Activated T-helper 1 cell treated with Interleukin-2 at 50 U/mL for 16 hours (primary cell): ENCODE measurements at places on chromosomes 4 and X.

DNA sequence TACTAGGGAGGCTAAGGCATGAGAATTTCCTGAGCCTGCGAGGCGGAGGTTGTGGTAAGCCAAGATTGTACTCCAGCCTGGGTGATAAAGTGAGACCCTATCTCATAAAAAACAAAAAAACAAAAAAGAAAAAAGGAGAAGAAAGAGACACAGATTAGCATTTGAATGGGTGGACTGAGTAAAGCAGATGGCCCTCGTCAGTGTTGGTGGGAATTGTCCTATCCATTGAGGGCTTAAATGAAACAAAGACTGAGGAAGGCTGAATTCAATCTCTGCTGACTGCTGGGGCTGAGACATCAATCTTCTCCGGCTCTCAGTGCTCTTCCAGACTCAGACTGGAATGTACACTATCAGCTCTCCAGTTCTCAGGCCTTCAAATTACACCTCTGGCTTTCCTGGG, 136.8 kb downstream of the SLC7A11 start:
- DNase-seq = no peak

DNA sequence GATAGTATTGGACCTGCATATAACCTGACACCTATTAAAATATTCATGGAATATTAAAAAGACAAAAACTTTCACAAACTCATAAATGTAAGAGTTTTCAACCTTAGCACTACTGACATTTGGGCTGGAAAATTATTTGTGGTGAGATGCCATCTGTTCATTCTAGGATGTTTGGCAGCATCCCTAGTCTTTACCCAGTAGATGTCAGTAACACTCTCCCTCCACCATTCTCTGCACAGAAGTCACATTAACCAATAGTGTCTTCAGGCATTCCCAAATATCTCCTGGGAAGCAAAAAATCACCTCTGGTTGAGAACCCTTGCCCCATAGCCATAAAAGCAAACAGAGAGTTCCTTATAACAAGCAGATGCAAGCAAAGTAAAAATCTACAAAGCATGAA, 41.4 kb upstream of the NDST4 start:
- no peak for DNase-seq

GRCh38 chr4:8564595-8564994, 15.6 kb upstream of the GPR78 start:
- no peak for DNase-seq

DNA sequence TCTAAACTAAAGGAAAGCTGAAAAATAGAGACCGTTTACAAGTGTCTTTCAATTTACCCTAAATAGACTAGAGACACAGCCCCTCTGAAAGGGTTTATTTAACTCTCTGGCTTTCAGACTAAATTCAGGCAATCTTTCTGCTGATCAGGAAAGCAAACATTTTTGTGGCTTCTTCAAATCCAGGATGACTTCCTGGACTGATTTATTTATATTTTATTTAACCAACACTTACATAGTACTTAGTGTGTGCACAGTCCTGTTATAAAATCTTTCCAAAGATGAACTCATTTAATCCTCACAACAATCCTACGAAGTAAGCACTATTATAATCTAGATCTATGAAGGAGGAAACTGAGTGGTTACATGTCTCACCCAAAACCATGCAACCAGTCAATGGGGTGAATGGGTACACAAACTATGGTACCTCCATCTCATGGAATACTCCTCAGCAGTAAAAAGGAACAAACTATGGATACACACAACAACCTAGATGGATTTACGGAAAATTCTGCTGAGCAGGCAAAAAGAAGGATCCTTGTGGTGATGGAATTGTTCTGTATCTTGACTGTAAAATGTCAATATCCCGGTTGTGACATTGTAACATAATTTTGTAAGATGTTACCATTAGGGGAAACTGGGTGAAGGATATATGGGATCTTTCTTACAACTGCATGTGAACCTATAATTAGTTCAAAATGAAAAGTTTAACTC, 64.1 kb upstream of the MAMLD1 start:
- DNase-seq = no peak

DNA sequence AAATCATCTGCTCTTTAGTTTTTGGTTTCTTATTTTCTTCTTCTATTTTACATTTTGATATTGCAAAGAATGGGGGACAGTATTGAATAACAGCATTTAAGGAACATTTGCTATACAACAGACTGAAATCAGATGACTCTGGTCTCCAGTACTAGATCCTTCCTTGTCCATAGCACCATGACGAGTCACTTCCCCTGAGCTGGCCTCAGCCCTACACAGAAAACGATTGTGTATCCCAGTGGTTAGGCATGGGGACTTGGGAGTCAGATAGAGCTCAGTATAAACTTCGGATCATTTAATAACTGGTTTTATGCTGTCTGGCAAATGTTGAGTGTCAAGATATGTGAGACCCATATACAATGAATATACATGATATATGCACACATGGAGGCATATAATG, 44.7 kb upstream of the BEX4 start:
- DNase-seq = no peak

DNA sequence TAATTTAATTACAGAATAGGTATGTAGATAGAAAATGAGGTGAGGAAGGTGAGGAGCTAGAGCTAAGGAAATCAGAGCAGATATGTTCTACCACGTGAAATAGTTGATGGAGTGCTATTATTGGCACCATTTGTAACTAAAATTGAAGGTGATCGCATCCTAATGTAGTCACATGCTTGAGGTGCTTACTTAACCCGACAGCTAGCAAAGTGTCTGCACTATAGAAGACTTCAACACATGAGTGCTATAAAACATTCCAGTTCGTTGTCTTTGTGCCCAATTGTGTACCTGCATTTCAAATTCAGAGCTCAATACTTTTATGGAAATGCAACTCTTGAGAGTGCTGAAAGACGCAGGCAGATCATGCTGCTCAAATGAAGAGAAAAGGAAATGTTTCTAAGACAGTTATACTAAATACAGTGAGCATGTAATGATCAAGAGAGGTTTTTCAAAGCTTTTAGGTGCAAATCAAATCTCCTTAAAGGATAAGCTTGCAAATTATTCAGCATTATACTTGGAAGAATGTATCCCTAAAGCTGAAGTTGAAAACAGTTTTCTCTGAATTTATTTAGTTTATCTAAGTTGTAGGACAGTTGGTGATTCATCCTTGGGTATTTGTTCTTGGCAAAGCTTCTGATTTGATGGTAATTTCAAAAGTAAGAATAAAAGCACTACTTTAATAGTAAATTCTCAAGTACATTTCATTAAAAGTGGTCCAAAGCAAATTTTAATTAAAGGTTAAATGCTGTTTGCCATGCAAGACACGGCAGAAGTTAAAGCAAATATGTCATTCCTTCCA, 223.9 kb upstream of the EPHA5 start:
- DNase-seq = no peak

DNA sequence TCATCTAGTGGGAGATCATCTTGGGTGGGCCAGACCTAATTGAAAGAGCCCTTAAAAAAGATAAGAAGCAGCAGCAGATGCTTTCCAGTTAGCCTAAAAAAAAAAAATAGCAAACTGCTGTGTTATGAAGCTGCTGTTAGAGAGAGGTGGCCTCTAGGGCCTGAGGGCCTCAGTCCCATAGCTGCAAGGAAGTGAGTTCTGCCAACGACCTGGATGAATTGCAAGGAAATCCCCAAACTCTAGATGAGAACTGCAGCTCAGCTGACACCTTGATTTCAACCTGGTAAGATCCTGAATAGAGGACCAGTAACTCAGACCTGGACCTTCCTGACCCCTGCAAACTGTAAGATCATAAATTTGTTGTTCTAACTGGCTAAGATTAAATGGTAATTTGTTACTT, 275.2 kb downstream of the TENM3 start:
- no peak for DNase-seq

DNA sequence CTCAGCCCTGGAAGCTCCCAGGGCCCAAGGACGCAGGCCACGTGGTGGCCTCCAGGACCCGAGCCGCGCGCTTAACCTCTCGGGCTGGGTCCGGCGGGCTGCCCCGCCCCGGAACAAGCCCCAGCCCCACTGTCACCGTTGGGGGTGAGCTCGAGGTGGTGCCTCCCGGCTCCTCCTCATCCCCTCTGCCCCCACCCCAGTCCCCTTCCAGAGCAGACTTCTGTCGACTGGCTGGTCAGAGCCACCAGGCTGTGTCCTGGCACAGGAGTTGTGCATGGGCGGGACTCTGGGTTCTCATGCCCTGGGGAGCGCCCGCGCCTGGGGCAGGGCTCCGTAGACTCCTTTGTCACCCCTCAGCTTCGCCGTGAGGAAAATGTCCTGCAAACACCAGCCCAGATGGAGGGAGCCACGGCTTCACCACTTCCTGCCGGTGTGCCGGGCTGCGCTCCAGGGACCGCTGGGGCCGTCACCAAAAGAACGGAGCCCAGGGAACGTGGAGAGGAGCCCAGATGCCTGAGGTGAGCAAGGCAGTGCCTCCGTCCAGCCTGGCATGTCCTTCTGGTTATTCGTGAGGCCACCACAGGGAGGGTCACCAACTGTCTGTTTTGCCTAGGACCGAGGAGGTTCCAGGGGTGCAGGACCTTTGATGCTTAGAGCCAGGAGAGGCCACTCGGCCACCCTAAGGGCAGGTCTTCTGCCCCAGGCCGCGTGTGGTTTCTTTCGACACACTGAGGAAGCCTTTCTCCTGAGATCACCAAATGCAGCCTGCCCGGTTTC, 7.1 kb upstream of the RGS12 start:
- no peak for DNase-seq

- DNase-seq = no peak
Measured at GRCh38 chr4:163991298-163991865, 496.9 kb downstream of the TMA16 start.

GRCh38 chrX:21757960-21758359, at the start of gene SMPX:
TSS of gene SMPX (minus strand) at chrX:21758116. CDS start at chrX:21754290, 3,826 bp downstream.
- DNase-seq = no peak

- no peak for DNase-seq
Measured at GRCh38 chr4:65259296-65259695, 411.0 kb downstream of the EPHA5 start.

DNA sequence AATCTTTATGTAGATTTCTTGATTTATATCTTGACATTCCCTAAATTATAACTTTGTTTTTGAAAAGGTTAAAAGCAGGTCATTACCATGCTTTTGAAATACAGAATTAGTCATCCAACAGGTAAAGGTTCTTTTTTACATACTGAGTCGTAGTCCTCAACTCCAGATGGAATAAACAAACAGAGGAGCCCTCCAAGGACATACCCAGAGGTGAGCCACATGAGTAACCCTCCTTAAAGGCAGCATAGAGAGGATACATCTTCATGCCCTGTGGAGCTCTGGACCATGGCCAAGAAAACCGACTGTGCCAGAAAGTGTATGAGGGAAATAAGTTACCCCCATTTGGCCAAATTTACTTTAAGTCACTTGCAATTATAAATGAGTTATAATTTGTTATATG, 95.3 kb upstream of the MCF2 start:
- no peak for DNase-seq

DNA sequence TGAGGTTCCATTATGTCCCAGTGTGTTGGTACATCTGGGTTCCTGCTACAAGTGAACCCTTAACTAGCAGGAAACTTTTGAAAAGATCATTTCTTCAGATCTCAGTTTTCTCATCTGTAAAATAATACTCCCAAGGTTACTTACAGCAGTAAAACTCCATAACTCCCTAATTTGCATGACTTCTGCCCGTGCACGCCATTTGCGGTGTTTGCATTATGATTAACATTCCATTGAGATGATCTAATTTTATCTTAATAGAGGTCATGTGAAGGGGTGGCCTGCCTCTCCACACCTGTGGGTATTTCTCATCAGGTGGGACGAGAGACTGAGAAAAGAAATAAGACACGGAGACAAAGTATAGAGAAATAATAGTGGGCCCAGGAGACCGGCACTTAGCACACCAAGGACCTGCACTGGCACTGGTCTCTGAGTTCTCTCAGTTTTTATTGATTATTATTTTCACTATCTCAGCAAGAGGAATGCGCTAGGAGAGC, 219.8 kb downstream of the TLL1 start:
- no peak for DNase-seq

DNA sequence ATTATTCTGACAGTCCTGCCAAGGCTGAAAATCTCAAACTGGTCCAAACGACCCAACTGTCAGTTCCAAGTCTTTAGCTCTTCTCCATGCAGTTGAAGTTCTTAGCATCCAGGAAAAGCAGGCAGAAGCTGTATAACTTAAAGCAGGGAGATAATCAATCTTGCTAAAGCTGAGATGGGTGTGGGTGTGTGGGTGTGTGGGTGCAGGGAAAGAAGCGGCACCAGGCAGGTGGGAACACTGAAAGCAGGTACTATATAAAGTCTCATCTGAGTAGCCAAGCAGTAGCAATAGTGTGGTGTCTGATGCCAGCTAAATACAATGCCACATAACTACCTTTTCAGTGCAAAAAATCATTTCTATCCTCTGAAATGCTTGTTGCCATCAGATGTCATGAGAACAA, 69.7 kb upstream of the EGFL6 start:
- DNase-seq = no peak

DNA sequence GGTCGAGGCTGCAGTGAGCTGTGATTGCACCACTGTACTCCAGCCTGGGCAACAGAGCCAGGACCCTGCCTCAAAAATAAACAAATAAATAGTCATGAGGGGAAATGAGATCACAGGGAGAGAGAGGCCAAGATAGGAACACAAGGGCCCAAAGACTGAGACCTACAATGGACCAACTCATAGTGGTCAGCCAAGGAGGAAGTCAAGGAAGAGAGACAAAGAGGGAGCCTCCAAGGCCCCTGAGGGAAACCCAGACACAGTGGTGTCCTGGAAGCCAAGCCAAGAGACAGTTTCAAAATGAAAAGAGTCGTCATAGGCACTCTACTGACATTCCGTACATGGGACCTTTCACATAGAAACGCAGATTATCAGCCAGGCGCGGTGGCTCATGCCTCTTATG, 153.3 kb downstream of the BCOR start:
- no peak for DNase-seq
